NCI-H1694 (cell line): ENCODE measurements at places on chromosomes 4 and X.
A peak's percentile ranks its signal among the peaks of the same experiment; 100 is the strongest.

DNA sequence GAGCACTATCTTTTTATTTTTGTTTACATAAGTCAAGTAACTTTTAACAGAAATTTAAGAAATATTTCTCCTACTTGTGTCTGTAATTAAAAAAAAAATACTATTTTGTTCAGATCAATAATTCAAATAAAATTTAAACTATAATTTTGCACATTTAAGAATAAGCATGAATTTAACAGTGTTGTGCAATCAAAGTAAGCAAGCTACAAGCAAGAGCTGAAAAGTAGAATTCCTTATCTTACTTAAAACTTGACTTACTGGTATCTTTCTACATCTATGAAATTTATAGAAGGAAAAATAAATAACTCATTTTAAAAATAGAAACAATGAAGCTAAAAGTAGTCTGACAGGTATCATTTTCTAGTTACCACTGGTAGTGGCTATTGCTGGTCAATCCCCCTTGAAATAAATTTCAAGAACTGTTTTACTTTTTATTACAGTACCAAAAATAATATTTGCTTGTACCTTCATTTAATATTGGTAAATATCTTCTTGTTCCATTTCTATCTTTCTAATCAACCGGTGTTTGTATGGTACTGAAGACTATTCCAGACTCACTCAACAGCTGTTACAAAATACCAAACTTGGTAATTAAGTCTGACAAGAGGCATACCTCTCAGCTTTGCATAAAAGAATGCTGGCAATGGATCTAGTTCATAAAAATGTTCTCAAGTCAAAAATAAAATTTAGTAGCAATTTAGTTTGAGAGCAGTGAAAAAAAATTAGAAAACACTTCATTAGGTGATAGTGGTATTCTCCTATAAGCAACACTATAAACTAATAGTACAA, 62.2 kb downstream of the NOCT start:
- DNase-seq, result no peak

DNA sequence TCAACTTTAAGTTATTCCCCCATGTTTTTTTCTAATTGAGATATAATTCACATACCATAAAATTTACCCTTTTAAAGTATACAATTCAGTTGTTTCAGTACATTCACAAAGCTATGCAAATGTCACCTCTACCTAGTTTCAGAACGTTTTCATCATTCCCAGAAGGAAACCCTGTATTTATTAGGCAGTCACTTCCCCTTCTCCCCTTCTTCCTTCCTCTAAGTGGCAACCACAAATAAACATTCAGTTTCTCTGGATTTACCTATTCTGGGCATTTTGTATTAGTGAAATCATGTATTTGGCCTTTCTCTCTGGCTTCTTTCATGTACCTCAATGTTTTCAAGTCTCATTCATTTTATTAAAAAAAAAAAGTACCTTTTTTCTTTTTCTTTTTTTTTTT, 101.9 kb downstream of the TET2 start:
- DNase-seq, result no peak

DNA sequence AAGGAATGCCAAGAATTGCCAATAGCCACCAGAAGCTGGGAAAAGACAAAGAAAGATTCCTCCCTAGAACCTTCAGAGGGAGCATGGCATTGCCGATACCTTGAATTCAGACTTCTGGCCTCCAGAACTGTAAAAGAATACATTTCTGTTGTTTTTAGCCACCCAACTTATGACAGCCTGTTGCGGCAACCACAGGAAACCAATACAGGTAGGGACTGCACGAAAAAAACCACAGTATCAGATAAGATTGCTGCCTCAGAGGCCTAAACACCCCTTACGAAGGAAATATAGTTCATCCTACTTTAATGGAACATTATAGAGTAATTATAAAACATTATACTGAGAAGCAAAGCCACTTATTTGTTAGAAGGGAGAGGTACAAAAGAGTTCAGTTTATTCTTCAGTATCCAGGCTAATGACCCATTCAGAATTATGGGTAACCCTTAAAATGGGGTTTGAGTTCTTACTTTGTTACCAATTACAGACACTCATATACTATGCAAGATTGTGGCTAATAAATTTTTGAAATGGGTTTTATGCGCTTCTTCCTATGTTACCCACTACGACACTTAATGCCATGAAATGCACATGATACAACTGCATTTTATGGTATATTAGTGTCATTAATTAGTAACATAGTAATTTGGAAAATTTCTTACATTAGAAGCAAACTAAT, 37.4 kb upstream of the SMIM10L2A start:
- DNase-seq, result no peak

GRCh38 chrX:56313308-56313707, 81.2 kb downstream of the KLF8 start:
- DNase-seq, result no peak

DNA sequence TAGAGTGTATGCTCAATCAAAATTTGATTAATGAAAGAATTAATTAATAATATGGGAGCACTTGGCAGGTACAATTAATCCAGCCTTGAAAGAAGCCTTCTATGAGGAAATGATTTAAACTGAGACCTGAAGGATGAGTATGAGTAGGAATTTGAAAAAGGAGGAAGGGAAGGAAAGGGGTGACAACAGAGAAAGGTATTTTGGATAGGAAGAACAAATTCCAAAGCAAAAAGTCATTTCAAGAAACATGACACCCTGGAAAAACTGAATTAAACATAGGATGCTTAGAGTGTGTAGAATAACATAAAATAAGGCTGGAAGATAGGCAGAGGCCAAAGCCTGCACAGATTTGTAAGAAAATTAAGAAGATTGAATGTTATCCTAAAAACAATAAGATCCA, 29.6 kb downstream of the PHOX2B start:
- no peak for DNase-seq

GRCh38 chr4:587671-588350, 11.7 kb upstream of the TMEM271 start:
- DNase-seq, result no peak

DNA sequence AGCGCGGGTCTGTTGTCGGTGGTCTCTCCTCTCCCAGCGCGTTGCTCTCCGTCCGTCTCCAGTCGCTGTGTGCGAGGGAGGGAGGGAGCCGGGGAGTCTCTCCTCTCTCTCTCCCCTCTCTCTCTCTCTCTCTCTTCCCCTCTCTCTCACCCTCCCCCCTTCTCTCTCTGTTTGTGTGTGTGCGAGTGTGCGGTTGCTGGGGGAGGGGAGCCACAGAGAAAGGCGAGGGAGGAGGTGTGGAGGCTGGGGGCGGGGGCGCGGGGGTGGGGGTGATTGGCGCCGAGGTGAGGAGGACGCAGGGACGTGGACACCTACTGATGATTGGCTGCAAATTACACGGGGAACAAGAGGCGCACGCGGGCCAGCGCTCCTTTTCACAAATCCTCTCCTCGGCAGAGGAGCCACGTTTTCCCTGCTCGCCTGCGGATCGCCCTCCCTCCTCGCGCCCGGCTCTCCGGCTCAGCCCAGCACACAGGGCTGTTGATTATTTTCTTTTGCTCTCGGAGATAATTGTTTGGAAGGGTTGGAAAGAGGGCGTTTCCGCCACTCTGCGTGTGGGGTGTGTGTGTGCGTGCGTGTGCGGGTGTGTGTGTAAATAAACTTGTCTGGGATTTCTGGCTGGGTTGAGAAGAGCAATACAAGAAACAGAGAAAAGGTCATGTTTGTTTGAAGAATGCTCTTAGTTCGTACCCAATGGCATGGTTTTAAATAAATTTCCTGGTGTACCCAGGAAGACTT, at the start of gene CXXC4:
TSS of gene CXXC4 (minus strand) at position 73 of the 738 bp plus-strand sequence. CDS start 3,092 bp downstream, outside the sequence.
- peak; percentile 73 for DNase-seq

GRCh38 chr4:40710484-40711254, 39.1 kb upstream of the NSUN7 start:
- no peak for DNase-seq

- no peak for DNase-seq
These were observed 21.5 kb downstream of the ARSJ start for GRCh38 chr4:113957956-113958355.
